ENCODE measurements at places on chromosomes 3 and 15.

- peaks cover 13% of the 10 kb centered on the region for H3K4me1 ChIP-seq
- no peak overlapping the region for H3K4me3 ChIP-seq
- H3K27ac ChIP-seq, result no peak overlapping the region
- DNase-seq, result no peak
These were observed 25.0 kb upstream of the C3orf52 start for GRCh38 chr3:112061152-112061551.

- DNase-seq, result no peak
- H3K36me3 ChIP-seq, result peaks cover 81% of the 10 kb centered on the region
- no peaks in the 10 kb centered on the region for H3K27me3 ChIP-seq
- peaks cover 44% of the 10 kb centered on the region for H3K4me1 ChIP-seq
- H3K4me3 ChIP-seq, result peak overlapping the region; percentile 1
- H3K27ac ChIP-seq, result peak overlapping the region; percentile 94
These were observed 10.0 kb downstream of the TIMMDC1 start for GRCh38 chr3:119508172-119508845.

GRCh38 chr3:100994809-100995208, 1.6 kb upstream of the ABI3BP start:
- H3K4me3 ChIP-seq, result no peak overlapping the region
- no peaks in the 10 kb centered on the region for H3K36me3 ChIP-seq
- no peak overlapping the region for H3K27ac ChIP-seq
- H3K4me1 ChIP-seq, result peaks cover 7% of the 10 kb centered on the region

DNA sequence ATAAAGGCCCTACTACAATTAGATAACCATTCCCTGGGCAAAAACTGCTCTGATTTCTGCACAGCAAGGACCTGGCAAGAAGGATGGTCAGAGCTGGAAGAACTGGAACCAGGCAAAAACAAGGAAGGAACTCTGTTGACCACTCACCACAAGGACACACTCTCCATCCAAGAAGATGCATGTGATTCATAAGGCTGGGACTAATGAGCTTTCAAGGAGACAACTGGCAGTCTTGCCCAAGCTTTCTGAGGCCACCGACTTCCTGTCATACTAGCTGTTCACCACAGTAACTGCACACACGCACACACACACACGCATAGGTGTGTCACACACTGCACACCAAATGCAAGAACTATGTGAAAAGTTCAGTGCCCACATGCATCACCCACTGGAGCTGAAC, 256.6 kb downstream of the OCA2 start:
- H3K27ac ChIP-seq, result no peak overlapping the region
- no peak overlapping the region for H3K4me3 ChIP-seq
- no peaks in the 10 kb centered on the region for H3K36me3 ChIP-seq
- no peaks in the 10 kb centered on the region for H3K4me1 ChIP-seq

GRCh38 chr3:134387293-134387692, 13.0 kb upstream of the AMOTL2 start:
- no peak overlapping the region for H3K4me3 ChIP-seq
- no peak for DNase-seq
- no peaks in the 10 kb centered on the region for H3K4me1 ChIP-seq
- no peaks in the 10 kb centered on the region for H3K36me3 ChIP-seq

DNA sequence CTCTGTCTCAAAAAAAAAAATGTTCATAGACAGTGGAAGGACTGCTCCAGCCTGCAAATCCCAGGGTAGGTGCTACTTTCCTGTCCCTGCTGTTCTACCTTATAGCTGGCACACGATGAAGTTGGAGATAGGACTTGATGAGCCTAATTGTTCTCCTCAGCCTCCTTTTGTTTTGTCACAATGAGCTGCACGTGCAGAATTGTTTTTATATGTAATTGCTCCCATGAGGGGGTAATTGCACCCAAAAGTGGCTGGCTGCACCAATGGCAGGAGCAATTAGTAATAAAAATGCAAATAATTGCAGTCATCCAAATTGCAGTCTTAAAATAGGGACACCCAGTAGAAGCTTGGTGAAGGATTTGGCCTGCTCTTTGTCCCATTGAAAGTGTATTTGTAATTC, 63.0 kb upstream of the PFN2 start:
- H3K36me3 ChIP-seq, result no peaks in the 10 kb centered on the region
- no peak overlapping the region for H3K4me3 ChIP-seq
- no peak overlapping the region for H3K27ac ChIP-seq
- peaks cover 18% of the 10 kb centered on the region for H3K27me3 ChIP-seq
- no peaks in the 10 kb centered on the region for H3K4me1 ChIP-seq

DNA sequence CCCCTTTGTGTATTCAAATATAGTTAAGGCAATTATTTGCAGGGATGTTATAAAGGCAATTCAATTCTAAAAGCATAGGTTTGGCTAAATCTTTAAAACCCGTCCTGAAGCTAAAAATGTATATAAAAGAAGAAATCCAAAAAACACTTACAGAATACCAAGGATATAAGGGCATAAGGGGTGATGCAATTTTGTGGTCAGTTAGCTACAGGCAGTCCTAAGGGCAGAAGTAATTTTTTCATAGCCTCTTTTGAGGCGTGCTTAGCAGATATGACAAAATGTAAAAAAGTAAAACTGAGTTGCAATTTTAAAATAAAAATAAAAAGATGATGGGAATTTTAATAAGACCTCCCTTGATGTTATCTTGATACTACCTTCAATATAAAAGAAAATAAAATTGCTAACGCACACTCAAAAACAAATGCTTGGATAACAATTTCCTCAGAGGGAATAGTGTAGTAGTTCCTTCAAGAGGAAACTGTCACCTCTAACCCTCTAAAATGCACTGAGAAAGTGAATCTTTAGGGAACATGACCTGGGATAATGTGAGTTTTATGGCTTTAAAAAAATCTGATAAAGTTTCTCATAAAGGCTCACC, 104.2 kb downstream of the MYH15 start:
- no peaks in the 10 kb centered on the region for H3K36me3 ChIP-seq
- H3K27ac ChIP-seq, result no peak overlapping the region
- peaks cover 10% of the 10 kb centered on the region for H3K4me1 ChIP-seq
- no peak overlapping the region for H3K4me3 ChIP-seq
- no peak for DNase-seq

GRCh38 chr3:70065696-70066253, 66.2 kb downstream of the SAMMSON start:
- no peak overlapping the region for H3K27ac ChIP-seq
- peaks cover 27% of the 10 kb centered on the region for H3K27me3 ChIP-seq
- H3K4me1 ChIP-seq, result no peaks in the 10 kb centered on the region
- no peak overlapping the region for H3K4me3 ChIP-seq
- DNase-seq, result no peak

- H3K4me3 ChIP-seq, result no peak overlapping the region
- no peaks in the 10 kb centered on the region for H3K27me3 ChIP-seq
- no peaks in the 10 kb centered on the region for H3K36me3 ChIP-seq
- no peak for DNase-seq
- no peaks in the 10 kb centered on the region for H3K4me1 ChIP-seq
These were observed 289.3 kb downstream of the SHOX2 start for GRCh38 chr3:157816896-157817295.

GRCh38 chr3:175005193-175005592, 146.1 kb downstream of the NAALADL2 start:
- no peak overlapping the region for H3K4me3 ChIP-seq
- no peak overlapping the region for H3K27ac ChIP-seq
- no peaks in the 10 kb centered on the region for H3K4me1 ChIP-seq
- DNase-seq, result no peak
- no peaks in the 10 kb centered on the region for H3K36me3 ChIP-seq

DNA sequence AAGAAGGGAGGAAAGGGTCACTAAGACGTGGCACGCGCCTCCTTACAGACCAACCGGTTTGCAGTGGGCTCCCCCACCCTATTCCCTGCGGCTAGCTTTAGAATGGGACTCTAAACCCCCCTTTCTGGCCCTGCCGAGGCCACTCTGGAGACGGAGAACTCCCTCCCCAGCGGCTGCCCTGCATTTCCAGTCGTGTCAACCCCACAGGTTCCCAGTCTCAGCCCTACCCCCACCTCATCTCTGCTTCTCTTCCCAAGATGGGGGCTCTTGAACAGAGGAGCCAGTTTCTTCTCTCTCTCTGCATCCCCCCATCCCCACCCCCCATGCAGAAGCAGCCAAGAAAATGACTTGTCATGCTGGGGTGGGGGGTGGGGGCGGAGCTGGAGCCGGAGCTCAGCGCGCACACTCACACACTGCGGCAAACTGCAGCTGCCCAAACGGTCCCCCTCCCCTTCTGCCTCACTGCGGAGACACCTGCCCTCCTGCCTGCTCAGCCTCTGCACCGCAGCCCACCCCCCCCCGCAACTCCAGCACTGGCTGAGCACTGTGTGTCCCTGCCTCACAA, 871 bp downstream of the MAP1A start:
- peak overlapping the region; percentile 61 for H3K4me3 ChIP-seq
- peak; percentile 42 for DNase-seq
- H3K27me3 ChIP-seq, result peaks cover 33% of the 10 kb centered on the region
- H3K4me1 ChIP-seq, result peaks cover 33% of the 10 kb centered on the region

- peaks cover 5% of the 10 kb centered on the region for H3K4me1 ChIP-seq
- no peaks in the 10 kb centered on the region for H3K36me3 ChIP-seq
- no peaks in the 10 kb centered on the region for H3K27me3 ChIP-seq
- no peak overlapping the region for H3K4me3 ChIP-seq
- H3K27ac ChIP-seq, result peak overlapping the region; percentile 3
- no peak for DNase-seq
These were observed 47.1 kb downstream of the DAPK2 start for GRCh38 chr15:63999177-63999576.

- no peak overlapping the region for H3K27ac ChIP-seq
- H3K4me1 ChIP-seq, result no peaks in the 10 kb centered on the region
- no peak overlapping the region for H3K4me3 ChIP-seq
- no peak for DNase-seq
These were observed 671.7 kb upstream of the ROBO1 start for GRCh38 chr3:80439490-80439889.

DNA sequence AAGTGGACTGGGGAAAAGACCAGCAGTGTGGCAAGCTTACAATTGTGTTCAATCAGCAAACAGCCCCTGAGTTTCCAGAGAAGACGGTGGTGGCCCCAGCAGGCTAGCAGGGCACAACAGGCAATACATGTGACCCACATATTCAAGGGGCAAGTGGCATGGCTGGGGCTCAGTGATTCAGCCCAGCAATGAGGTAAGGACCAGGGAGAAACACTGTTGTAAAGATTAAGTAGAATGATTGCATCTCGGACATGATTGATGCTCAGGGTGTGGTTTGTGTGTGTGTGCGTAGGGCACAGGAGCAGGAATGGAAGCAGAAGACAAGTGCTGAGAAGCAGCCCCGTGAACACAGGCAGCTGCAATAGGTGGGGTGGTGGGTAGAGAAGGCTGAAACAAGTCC, 37.9 kb downstream of the KLHL6 start:
- H3K36me3 ChIP-seq, result peaks cover 62% of the 10 kb centered on the region
- no peak overlapping the region for H3K4me3 ChIP-seq
- peaks cover 77% of the 10 kb centered on the region for H3K4me1 ChIP-seq
- peak overlapping the region; percentile 61 for H3K27ac ChIP-seq

DNA sequence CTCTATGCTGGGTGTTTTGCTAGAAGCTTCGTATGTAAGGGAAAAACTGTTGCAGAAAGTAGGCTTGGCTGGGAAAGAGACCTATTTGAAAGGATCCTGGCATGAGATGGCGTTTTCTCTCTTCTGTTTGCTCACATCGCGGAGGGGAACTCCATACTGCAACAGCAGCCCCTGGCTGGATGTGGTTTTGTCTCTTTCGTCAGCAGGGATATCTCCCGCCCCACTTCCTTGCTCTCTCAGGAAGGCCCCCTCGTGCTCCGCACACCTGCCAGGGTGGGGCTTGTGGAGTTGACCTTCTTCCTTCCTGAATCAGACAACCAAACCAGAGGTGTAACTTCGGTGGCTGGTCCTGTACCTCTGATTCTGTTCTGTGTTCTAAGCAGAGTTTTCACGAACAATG, 26.4 kb upstream of the MYZAP start:
- H3K4me3 ChIP-seq, result peak overlapping the region; percentile 20
- H3K36me3 ChIP-seq, result no peaks in the 10 kb centered on the region
- peaks cover 7% of the 10 kb centered on the region for H3K27me3 ChIP-seq
- peaks cover 40% of the 10 kb centered on the region for H3K4me1 ChIP-seq

DNA sequence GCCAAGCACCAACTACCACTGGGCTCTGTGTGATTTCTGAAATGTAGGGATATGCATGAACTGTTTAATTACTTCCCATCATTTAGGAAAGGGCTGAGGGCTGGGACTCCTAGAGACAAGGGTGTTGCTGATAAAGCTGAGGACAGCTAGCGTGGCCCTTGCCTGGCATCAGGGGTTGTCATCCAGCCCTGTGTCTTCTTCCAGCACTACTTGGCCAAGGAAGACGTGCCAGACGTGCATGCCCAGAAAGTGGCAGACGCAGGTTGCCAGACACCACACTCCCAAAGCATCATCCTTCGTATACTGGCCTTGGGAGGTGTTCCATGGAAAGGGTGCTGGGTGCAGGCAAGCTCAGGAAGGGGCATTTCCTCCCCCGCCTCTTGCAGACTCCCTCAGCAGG, 64.8 kb downstream of the LRIG1 start:
- peaks cover 44% of the 10 kb centered on the region for H3K36me3 ChIP-seq
- DNase-seq, result no peak
- H3K4me1 ChIP-seq, result peaks cover 53% of the 10 kb centered on the region
- no peak overlapping the region for H3K4me3 ChIP-seq
- H3K27me3 ChIP-seq, result no peaks in the 10 kb centered on the region

- no peak overlapping the region for H3K4me3 ChIP-seq
- H3K27me3 ChIP-seq, result peaks cover 4% of the 10 kb centered on the region
- H3K4me1 ChIP-seq, result no peaks in the 10 kb centered on the region
- DNase-seq, result no peak
These were observed 791.1 kb upstream of the ALCAM start for GRCh38 chr3:104575634-104576033.

GRCh38 chr15:40343512-40343911, 2.8 kb upstream of the CCDC9B start:
- H3K4me3 ChIP-seq, result no peak overlapping the region
- no peaks in the 10 kb centered on the region for H3K4me1 ChIP-seq
- no peaks in the 10 kb centered on the region for H3K27me3 ChIP-seq
- no peak overlapping the region for H3K27ac ChIP-seq

DNA sequence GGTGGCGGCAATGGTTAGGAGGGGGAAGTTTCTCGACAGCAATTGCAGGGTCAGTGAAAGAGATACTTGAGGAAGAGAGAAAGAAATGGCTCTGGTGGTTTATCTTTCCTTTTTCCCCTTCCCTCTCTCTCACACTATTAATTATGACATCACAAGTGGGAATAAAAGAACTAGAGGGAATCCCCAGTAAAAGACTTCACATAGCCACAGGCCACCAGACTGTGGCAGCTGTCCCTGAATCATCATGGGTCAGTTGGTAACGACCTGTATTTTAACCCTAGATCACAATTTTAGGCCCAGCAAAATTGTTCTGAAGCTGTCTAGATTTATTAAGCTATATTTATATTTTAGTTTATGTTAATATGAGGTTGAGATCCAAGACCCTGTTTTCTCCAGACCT, 40.3 kb downstream of the MBNL1 start:
- H3K27me3 ChIP-seq, result no peaks in the 10 kb centered on the region
- H3K36me3 ChIP-seq, result peaks cover 71% of the 10 kb centered on the region
- peak overlapping the region; percentile 76 for H3K27ac ChIP-seq
- peaks cover 81% of the 10 kb centered on the region for H3K4me1 ChIP-seq
- no peak overlapping the region for H3K4me3 ChIP-seq
- no peak for DNase-seq

DNA sequence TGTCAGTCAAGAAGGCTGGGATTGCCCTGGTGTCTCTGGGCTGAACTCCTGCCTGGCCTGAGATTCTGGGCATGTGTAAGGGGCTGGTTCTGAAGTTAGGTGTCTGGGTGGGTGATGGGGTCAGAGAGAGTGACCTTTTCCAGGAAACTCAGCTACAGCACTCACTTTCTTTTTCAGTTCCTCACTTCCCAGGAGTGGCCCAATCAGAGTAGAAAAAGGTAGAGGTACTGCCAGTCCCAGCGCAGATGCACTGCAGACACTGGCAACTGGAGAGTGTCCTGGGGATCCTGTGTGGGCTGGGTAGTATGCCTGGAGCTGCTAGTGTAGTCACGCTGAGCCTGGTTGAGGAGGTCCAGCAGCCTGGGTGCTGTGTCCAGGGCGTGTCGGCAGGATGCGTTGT, 46.5 kb upstream of the APEH start:
- H3K27ac ChIP-seq, result peak overlapping the region; percentile 16
- peaks cover 7% of the 10 kb centered on the region for H3K4me1 ChIP-seq
- H3K4me3 ChIP-seq, result no peak overlapping the region
- no peak for DNase-seq

Measured in activated T-cell treated with anti-CD3 and anti-CD28 coated beads, Interleukin-2, amount 50 U/mL, for 24 hours (primary cell).